ENCODE measurements at places on chromosomes 6 and 20.
A peak's percentile ranks its signal among the peaks of the same experiment; 100 is the strongest.

- DNase-seq = no peak
Observed at GRCh38 chr20:40843251-40843650, 154.2 kb upstream of the MAFB start.

DNA sequence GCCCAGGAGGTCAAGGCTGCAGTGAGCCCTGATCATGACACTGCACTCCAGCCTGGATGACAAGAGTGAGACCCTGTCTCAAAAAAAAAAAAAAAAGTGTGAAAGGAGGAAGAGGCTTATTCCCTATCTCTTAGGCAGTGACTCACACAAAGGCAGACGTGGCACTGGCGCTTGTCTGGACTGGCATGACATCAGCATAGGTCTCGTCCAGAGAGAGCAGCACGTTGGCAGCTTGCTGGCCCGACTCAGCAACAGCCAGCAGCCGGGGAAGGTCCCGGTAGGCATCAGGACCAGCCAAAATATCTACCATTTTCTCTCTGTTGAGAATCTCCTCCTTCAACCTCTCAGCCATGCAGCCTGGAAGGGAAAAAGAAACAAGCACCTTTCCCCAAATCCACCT lies 14.1 kb downstream of the CDK5RAP1 start:
- DNase-seq = peak; percentile 66

- no peak for DNase-seq
Observed at GRCh38 chr6:878179-878578, 185.2 kb upstream of the EXOC2 start.

- no peak for DNase-seq
Observed at GRCh38 chr20:50723672-50724071, 7.7 kb upstream of the PARD6B start.

- DNase-seq = peak; percentile 66
Observed at GRCh38 chr6:35049900-35050756, 91.0 kb downstream of the TCP11 start.

- DNase-seq = peak; percentile 99
Observed at GRCh38 chr6:134436281-134436815, 118.4 kb upstream of the SGK1 start.

GRCh38 chr6:31305703-31306219 lies 33.9 kb upstream of the HLA-C start:
- DNase-seq = no peak

DNA sequence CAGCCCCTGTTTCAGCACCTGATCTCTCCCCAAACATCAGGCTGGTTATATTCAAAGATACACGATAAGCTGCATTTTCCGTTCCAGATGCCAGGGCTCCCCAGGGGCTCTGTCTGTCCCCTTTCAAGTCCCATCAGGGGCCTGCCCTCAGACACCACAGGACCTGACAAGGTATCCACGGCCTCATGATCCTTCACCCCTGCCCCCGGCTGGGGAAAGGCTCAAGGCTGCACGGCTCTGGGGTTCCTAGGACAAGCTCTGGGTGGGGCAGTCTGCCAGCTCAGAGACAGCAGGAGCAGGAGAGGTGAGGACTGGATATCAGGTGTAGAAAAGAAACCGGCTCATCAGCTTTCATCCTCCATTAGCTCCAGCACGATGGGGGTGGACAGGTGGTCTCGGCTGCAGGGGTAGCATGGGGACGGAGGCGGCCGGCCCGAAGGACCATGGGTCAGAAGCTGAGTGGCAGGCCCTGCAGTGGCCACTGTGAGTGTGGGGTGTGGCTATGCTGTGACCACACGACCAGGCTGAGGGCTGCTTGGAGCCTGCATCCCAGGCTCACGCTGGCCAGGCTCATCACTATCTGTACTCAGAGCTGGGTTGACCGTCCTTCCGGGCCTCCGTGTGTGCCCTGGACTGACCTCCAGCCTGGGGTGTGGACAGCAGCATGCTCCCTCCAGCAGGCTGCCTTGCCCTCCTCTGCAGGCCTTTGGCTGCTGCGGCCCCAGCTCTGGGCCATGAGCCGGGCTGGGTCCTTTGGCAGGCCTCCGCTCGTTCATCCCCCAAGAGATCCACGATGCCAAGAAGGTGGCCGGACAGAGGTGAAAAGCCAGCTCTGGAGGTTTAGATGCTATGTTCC lies 386.2 kb downstream of the THBS2 start:
- DNase-seq = no peak

GRCh38 chr6:11209369-11209768 lies 23.1 kb downstream of the NEDD9 start:
- DNase-seq = peak; percentile 51
